ENCODE measurements at places on chromosomes 3 and 15.

- no peak for DNase-seq
Observed at GRCh38 chr3:65751123-65751700, 287.5 kb downstream of the MAGI1 start.

- no peak for DNase-seq
Observed at GRCh38 chr3:127084401-127084990, 101.6 kb downstream of the PLXNA1 start.

DNA sequence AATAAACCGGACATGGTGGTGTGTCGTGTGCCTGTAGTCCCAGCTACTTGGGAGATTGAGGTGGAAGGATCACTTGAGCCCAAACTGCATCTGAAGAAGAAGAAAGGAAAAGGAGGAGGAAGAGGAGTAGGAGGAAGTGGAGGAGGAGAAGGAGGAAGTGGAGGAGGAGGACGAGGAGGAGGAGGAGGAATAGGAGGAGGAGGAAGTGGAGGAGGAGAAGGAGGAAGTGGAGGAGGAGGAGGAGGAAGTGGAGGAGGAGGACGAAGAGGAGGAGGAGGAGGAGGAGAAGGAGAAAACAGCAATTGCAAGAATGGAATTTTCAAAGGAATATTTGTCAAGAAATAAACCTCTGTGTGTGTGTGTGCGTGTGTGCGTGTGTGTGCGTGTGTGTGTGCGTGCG is 528.6 kb downstream of the CADM2 start:
- DNase-seq: no peak

GRCh38 chr15:38002883-38003477 is 68.5 kb downstream of the TMCO5A start:
- no peak for DNase-seq

DNA sequence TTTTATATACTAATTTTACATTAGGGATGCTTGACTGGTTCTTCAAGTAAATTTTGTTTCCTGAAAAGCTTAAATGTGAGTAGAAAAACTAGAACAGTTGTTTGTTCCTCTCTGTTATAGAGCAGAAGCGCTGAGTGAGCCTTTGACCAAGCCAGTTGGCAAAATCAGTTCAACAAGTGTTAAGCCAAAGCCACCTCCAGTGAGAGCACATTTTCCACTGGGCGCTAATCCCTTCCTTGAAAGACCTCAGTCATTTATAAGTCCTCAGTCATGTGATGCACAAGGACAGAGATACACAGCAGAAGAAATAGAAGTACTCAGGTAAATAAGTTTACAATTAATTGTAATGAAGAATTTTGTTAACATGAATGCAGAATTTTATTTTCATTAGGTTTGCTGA is 14.6 kb downstream of the CAPN7 start:
- DNase-seq: no peak

GRCh38 chr3:157465741-157466140 is 29.1 kb downstream of the PTX3 start:
- DNase-seq: no peak

DNA sequence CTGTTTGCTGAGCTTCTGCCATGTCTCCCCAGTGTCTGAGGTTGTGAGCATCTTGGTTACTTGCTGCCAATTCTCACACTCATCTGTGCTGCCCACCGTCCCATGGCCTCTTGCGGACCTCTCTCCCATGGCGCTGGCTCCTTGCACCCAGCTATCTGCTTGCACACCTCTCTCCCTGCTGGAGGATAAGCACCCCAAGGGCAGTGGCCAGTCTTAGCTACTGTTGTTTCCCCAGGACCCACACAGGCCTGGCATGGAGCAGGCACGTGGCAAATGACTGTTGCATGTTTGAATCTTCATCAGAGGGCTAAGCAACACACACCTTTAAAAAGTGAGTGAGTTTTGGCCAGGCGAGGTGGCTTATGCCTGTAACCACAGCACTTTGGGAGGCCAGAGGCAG is 14.7 kb downstream of the LIPC start:
- no peak for DNase-seq

DNA sequence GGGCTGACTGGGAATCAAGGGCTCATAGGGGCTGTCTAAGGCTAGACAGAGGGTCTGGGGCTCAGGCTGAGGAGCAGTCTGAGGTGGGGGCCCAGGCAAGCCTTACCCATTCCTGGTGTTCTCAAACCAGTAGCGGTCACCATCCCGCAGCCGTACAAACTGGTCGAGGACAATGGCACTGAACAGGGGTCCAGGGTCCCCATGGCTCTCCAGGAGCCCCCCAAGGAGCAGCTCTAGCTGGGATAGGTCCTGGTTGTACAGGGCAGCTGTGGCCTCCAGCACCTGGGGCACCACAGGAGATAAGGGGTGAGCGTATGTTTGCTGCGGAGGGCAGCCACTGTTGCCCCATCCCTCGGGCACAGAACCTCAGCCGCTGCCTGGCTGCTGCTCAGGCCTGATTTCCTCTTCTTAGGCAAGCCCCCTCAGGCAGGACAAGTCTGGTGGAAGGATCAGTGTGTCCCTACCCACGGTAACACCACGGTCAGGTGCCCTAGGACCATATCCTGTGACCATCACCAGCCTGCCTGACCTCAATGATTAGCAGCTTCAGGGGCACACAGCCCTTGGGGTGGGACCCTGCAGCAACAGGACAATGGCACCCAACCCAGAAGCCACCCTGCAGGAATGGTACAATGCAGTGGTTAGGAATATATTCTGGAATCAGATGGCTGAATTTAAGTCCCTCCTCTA is 5.9 kb downstream of the DUOX2 start:
- DNase-seq: no peak
